Stromal cell of bone marrow (primary cell): ENCODE measurements at places on chromosomes 2 and 18.

DNA sequence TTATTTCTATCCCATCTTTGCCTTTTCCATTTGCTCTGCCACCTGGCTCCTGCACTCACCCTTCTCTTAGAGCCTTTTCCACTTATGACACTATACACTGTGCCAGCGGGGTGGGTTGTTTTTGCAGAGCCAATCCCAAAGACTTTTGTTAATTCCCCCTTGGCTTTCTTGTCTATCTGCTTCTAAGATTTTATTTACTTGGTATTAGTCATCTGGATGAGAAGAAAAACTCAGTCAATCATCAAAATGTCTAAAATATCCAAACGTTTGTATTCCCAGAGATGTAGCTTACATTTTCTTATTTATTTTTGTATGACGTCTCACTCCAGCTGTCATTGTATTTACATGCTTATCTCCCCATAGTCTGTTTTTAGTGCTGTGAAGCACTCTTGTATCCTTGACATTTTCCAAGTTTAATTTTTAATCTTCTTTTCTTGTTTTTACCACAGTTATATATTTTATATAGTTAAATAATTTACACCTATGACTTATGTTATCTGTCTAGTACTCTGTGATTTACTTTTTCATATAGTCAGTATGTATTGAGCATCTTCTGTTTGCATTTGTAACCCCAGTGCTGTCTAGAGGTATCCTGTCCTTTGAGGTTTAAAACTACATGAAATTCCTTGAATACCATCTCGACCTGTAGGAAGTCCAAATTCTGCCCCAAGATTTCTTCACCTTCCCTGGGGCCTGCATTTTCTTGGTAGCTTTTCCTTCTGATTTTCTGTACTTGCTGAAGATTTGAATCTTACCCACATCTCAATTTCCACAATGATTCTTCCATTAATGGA is 55.1 kb downstream of the COL4A3 start:
- DNase-seq = no peak

- DNase-seq = no peak
Measured at GRCh38 chr2:103484906-103485305, 723.1 kb downstream of the TMEM182 start.

- DNase-seq = no peak
Measured at GRCh38 chr2:10759151-10759714, 37.8 kb downstream of the ATP6V1C2 start.

GRCh38 chr18:53799134-53799533 is 425.3 kb downstream of the MBD2 start:
- DNase-seq = peak; percentile 52

DNA sequence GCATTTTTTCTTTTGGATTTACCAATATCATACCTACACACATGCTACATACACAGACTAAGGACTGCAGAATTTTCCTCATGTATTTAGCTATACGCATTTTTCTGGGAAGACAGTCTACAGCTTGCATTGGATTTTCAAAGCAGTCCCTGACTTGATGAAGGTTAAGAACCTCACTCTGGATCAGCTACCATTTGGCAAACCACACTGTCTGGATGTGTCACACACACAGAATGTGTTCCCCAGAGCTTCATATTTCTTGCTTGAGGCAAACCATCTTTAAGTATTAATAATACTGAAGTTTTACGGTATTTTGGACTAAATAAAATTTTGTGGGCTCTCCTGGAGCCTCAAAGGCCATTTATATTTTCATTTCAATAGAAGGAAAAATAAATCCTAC is 102.3 kb downstream of the TCF4 start:
- peak; percentile 50 for DNase-seq

DNA sequence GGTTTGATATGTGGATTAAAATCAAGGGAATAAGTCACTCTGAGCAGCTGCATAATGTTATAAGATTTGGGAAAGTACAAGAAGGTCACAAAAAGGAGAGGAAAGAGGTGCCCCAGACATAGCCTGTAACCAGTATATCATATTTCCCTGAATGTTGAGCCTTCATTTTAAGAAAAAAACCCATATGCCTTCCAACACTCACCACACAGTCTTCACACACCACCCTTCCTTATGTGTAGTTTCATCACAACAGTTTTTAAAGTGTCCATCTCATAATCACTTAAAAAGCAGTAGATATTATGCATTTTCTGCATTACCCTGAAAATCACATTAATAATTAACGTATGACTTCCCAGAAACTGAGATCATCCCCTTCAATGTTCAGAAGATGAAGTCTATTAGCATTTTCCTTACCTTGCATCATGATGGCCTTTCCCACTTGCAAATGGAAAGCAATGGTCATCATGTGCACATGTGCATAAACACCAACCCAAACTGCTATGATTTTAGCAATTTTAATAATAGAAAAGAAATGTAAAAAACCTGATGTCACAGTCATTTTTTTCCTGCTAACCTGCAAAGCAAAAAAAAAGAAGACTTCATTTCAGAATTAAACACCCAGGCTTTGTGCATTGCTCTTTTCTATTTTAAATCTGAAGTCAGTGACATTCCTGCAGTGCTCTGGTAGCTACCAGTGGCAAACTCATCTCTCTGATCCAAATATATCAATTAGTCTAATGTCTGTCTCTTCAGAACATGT is 465.0 kb downstream of the SUCLG1 start:
- no peak for DNase-seq

- DNase-seq = no peak
Measured at GRCh38 chr2:142693171-142693950, 184.1 kb upstream of the KYNU start.

- peak; percentile 75 for DNase-seq
Measured at GRCh38 chr2:199543606-199544172, 86.0 kb upstream of the SATB2 start.

- no peak for DNase-seq
Measured at GRCh38 chr2:65349863-65350262, 82.5 kb downstream of the SPRED2 start.

DNA sequence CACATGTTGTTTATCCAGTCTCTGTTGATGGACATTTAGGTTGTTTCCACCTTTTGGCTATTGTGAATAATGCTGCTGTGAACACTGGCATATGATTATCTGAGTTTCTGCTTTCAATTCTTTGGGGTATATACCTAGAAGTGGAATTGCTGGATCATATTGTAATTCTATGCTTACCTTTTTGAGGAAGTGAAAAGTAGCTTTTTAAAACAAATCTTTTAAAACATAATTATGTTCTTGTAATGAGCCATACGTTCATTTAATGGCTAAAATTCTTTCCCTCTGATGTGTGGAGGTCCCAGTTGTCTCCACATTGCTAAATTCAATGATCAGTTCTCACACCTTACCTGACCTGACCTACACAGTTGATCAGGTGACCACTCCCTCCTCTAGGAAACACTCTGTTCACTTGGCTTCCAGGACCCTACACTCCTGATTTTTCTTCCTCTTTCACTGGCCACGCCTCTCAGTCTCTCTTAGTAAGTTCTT is 27.8 kb upstream of the SERTAD2 start:
- no peak for DNase-seq

GRCh38 chr2:205678541-205679142 is 3.7 kb upstream of the NRP2 start:
- DNase-seq = no peak
